ENCODE measurements at places on chromosomes 2 and 18.

- no peak for DNase-seq
Observed at GRCh38 chr18:3294435-3295080, 32.6 kb downstream of the MYL12B start.

DNA sequence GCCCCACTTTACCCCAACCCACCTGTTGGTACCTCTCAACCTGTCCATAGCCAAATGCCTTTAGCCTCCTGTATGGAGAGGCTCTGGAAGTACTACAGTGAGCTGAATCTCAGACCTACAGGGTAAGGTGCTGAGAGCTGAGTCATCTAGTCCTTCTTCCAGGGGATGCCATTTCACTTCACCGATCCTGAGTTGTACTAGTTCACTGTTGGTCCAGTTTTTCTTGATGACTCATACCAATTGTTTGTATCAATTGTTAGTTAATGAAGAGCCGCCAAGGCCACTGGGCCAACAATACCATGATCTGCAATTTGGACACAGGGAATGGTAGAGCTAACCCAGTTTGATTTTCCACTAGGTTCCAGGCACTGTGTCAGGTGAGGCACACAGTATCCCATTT is 257.0 kb downstream of the CLIP4 start:
- DNase-seq: no peak

DNA sequence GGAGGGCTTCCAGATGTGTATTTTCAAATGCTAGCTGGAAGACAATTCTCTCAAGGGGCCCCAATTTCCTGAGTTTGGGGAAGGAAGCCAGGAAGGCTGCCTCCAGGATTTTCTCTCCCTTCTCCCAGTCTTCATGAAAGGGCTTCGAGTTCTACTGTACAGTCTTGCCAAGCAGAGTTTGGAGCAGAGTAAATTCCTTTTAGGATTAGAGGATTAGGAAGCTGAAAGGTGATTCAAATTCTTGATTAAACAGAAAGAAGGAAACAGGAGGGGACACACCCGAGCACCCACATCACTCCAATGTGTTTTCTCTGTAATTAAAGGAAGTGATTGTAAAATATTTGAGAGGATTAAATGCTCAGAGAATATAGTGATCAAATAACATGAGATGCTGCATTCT is 217.8 kb downstream of the SETBP1 start:
- no peak for DNase-seq

DNA sequence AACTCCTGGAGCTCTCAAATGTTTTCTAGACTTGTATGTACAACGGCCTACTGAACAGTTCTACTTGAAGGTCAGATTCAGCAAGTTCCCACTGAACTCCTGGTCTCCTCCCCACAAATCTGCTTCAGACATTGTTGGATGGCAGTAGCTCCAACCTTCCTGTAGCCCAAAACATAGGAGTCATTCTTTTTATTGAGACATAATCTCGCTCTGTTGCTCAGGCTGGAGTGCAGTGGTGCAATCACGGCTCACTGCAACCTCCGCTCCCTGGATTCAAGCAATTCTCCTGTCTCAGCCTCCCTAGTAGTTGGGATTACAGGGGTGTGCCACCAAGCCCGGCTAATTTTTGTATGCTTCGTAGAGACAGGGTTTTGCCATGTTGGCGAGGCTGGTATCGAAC is 47.3 kb downstream of the QPCT start:
- DNase-seq: no peak

GRCh38 chr18:8756571-8756970 is 51.2 kb downstream of the MTCL1 start:
- DNase-seq: no peak

GRCh38 chr2:15780912-15781574 is 159.3 kb upstream of the MYCN start:
- no peak for DNase-seq

- DNase-seq: no peak
Observed at GRCh38 chr2:63124218-63124617, 73.6 kb downstream of the OTX1 start.

GRCh38 chr18:21012308-21012707 is 99.3 kb downstream of the ROCK1 start:
- no peak for DNase-seq

- DNase-seq: no peak
Observed at GRCh38 chr2:30789670-30790210, 17.5 kb downstream of the CAPN13 start.

DNA sequence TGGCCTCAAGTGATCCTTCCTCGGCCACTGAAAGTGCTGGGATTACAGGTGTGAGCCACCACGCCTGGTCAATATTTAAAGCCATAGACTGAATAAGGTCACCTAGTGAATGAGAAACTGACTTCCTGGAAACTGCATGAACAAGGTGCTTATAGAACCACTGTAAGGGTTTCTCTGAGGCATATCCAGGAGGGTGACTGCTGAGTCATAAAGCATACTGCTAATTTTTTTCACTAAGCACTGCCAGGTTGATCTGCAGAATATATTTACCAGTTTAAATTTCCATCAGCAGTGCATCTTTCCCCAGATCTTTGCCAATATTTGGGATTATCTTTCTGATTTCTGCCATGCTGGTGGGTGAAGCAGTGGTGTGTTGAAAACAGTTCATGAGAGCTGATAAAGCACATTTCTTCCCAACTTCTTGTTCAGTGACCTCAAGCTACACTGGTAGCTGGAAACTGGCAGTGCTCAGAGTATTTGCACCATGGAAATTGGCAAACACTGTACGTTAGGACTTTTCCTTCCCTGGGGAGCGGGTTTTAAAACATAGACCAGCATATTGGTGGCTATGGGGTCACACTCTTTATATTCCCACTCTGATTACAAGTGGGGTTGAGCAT is 4.2 kb upstream of the CLIP4 start:
- no peak for DNase-seq

GRCh38 chr2:6233993-6234392 is 541.8 kb downstream of the SOX11 start:
- DNase-seq: no peak

DNA sequence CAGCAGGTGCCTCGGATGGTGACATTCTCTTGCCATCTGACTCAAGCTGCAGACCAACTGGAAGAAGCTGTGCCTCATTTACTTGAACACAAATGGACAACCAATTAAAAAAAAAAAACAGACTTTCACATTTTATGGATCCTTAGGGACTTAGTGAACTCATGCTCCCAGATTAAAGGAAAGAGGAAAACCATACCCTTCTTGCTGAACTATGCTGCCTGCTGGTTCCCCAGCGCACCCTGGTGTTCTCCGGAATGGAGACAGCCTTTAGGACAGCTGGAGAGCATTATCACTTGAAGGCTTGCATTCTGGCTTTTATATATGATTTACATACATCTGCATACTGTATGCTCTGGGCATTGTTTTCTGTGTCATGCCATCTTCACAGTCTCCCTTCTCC is 370.7 kb downstream of the SLC4A3 start:
- DNase-seq: no peak

- no peak for DNase-seq
Observed at GRCh38 chr18:10570622-10571021, 44.8 kb downstream of the NAPG start.

- DNase-seq: no peak
Observed at GRCh38 chr2:74226648-74227213, 28.3 kb downstream of the MTHFD2 start.

- DNase-seq: no peak
Observed at GRCh38 chr2:61021228-61021660, 3.2 kb upstream of the PUS10 start.

- no peak for DNase-seq
Observed at GRCh38 chr2:189394525-189394924, 46.7 kb upstream of the WDR75 start.

DNA sequence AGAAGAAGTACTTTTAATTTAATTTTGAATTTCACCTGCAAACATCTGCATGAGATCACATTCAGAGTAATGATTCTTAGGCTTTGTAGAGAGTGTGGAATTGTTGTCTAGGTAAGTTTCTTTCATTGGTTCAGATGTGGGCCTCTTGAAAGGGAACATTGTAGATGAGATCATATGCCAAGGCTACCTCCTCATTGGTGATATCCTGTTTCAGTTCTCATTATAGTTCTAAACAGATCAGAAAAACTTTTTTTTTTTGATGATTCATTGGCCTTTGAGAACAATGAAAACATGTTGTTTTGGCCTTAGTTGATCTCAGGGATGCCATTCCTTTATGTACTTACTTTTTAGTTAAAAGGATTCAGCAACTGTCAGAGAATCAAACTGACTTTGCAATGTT is 44.5 kb downstream of the EML6 start:
- DNase-seq: no peak
